Activated T-cell treated with anti-CD3 and anti-CD28 coated beads, Interleukin-2, amount 50 U/mL, for 48 hours (primary cell): ENCODE measurements at places on chromosomes 6 and 20.

GRCh38 chr6:12527339-12527738, 189.2 kb upstream of the PHACTR1 start:
- no peak for DNase-seq

GRCh38 chr6:3455569-3456394, 1.1 kb downstream of the SLC22A23 start:
- DNase-seq = peak; percentile 33

- DNase-seq = no peak
Measured at GRCh38 chr20:36040571-36040970, 72.2 kb downstream of the CNBD2 start.

GRCh38 chr6:36428911-36429310, 13.7 kb downstream of the PXT1 start:
- peak; percentile 25 for DNase-seq

GRCh38 chr6:95658886-95659285, 81.6 kb downstream of the MANEA start:
- DNase-seq = no peak

- no peak for DNase-seq
Measured at GRCh38 chr6:3444276-3445088, 12.4 kb downstream of the SLC22A23 start.

- DNase-seq = no peak
Measured at GRCh38 chr6:169848946-169849345, 97.5 kb downstream of the ERMARD start.

GRCh38 chr6:164085091-164086075, 670.9 kb downstream of the QKI start:
- DNase-seq = no peak

DNA sequence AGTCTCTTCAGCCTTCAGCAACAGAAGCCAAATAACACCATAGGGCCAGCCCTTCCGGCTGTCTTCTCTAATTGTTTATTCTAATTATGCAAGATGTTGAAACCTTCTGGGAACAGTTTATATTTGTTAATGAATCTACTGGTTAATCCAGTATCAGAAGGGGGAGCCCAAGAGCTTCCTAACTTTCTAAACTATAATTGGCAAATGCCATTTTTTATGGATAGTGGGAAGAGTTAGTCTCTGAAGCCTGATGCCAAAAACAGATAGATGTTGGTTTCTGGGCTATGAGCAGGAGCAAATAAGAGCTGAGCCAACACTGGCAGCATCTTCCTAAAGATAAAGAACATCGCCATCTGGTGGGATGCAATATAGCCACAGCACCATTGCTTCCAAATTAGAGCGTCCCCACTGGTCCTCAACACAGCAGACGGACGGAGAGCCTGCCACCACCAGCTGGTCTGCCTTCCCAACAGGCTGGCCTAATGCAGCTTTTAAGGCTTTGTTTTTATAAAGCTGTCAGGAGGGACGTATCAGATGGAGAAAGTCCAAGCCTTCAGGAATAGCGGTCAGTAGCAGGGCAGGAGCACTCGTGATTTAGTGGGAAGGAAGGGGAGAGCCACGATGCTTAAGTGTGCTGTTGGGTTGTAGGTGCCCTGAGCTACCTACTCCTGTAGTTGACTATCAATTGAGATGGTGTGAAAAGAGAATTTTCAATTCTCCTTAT, 118.8 kb downstream of the RALGAPA2 start:
- DNase-seq = no peak

DNA sequence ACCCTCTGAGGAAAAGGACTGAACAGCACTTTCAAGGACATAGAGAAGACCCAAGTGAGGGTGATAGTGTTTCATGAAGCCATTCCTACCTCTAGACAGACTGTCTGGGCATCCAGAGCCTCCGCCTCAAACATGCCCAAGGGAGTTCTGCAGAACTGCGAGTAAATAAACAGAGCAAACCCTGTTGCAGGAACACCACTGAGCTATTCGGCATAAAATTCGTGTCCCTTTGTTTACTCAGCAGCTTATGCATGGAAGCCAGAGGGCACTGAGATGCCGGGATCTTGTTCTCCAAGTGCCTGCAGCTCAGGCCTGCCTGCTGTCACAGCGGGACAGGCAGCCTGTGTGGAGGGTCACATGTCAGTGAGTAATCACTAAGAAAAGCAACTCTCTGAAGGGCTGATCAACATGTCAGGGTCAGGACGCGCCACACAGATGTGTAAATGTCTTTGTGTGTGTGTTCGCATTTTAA, 164.9 kb upstream of the HEY2 start:
- DNase-seq = no peak

DNA sequence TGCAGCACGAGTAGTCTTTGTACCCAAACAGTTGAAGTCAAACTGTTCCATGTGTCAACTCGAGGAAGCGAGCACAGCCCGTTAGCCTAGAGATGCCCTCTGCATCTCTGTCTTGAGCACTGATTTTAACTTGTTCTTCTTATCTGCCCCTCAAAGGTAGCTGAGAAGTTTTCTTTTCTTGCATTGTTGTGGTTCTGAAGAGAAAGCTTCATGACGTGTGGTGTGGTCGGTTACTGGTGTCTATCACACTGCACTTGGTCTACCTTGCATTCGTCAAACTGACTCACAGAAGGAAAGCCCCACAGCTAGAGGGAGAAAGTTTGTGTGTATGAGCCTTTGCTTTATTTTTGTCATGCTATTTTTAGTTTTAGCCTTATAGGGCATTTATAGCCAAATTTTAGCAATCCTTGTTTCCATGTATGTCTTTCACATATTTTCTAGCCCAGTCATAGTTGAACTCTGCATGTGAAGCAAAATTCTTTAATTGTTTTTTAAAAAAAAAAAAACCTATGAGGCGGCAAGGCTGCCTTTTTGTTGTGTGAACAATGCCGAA, 115.1 kb downstream of the JAG1 start:
- DNase-seq = peak; percentile 48

- no peak for DNase-seq
Measured at GRCh38 chr20:8933381-8933807, 135.5 kb upstream of the PLCB4 start.

- DNase-seq = no peak
Measured at GRCh38 chr6:122791310-122791679, 2.2 kb downstream of the SMPDL3A start.
